ENCODE measurements at places on chromosomes 7 and 10. TPM values are rescaled to one million over a fixed set of nuclear protein-coding genes. Genes with fewer than 3 reads are reported as not detected.

SLC26A5 gene
- 0.19 TPM for polyA plus RNA-seq

CPVL gene
- polyA plus RNA-seq = 31.3 TPM

CALML5 gene
- not detected for polyA plus RNA-seq

OR2A7 gene
- 1.1 TPM for polyA plus RNA-seq

SLC25A40 gene
- polyA plus RNA-seq = 15.4 TPM

DNA sequence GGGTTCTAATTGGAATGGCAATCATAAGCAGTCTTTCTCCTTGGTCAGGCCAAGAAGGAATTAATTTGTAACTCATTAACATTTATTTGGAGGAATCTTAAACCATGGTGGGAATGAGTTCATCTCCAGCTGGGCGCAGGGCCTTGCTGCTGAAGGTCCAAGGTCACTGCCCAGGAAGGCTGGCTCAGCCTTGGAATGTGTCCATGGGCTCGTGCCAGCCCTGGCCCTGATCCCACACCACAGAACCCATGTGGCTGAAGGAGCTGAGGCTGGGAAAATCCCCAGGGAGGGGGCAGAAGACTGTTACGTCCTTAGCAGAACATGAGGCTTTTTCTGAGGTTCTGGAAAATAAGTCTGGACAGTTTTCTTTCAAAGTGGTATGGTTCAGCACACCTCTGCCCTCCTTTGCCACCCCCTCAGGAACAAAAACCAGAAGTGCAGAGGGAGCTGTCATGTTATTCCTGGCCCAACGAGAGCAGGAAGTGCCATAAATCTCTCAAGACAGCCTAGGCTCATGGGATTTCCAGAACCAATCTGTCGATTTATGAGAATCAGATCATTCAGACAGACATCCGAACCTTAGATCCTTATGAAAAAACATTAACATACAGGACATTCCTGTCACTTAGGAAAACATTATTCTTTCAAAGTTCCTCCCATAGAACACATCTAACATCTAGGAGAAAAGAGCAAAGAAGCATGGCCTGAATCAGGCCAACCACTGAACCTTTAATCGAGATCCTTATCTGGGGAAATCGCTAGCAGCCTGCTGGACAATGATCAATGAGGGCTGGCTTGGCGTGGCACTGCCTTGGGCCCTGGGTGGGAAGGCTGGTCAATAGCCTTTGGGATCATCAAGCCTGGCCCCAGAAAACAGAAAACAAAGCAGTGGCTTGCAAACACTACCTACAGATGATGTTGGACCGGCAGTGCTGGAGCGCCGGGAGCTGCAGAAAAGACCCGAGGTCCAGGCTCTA, 134.3 kb downstream of the TAX1BP1 start:
- peak; percentile 12 for DNase-seq

GRCh38 chr10:98971464-98971863, 264.2 kb downstream of the HPSE2 start:
- no peak for DNase-seq

DNA sequence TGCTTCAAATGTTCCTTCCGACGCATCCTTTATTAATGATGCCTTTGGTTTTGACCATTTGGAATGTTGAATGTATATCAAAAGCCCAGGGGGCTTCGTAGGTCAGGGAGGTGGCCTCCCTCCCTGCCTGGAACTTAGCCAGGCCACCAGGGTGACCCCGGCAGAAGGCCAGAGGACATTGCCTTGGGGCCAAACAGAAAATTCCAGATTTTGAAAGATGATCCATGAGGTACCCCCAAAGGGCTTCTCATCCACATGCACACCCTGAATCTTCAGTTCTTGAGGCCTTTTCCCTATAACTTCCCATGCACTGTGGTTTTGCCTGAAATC, 171.7 kb downstream of the ADAM12 start:
- DNase-seq = no peak

DNA sequence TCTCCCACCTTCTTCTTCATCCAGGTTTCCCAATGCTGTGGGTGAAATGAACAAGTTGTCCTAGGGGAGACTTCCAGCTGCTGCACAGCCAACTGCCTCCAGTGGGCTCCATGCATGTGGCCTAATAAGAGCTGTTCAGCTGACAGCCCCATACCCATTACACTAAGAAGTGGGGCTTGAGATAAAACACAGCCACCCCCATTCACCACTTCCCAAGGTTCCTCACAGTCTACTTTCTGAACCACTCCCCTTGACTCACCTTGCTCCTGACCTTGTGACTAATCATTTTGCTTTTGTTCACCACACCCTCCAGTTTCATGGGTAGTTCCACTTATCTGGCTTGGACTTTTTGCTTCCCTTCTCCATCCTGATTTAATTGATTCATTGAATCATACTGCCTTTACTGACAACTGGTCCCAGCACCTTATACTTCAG, 119.3 kb downstream of the CABCOCO1 start:
- no peak for DNase-seq

GRCh38 chr7:100819586-100819985, 7.7 kb downstream of the EPHB4 start:
- no peak for DNase-seq

DNA sequence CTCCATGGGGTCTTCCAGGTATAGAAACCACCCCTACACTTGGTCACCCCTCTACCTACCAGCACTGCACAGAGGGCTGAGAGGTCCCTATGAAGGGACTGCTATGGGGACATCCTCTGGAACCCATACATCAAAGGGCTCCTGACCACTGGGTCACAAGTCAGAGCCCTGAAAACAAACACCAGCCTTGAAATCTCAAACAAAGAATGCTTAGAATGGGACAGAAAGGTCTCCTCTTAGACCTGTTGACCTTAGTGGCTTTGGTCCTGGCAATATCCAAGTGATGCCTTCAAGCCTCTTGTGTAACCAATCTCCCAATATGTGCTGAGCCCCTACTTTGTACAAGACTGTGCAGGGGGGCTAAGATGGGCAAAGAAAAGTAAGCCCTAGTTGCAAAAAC, 34.6 kb upstream of the DLX6 start:
- DNase-seq = no peak

GRCh38 chr7:53602817-53603418, 567.5 kb downstream of the POM121L12 start:
- no peak for DNase-seq

DNA sequence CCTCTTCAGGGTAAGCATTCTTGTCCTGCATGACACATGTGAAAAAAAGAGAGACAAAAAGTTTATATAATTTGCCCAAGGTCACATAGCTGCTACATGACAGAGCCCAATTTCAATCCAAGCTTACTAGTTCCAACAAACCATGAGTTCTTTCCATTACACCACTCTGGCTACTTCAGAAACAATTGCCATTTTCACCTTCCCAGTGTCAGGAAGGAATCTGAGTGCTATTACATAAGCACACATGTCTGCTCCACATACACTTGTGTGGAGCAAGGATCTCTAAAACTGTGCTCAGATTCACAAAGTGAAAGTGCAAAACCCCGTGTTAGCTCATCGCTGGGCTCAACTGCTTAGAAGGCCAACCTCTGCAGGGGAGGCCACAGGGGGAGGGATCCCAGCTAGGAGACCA, 356.2 kb upstream of the NFE2L3 start:
- peak; percentile 47 for DNase-seq

GRCh38 chr10:86715156-86715795, 41.1 kb upstream of the BMPR1A start:
- no peak for DNase-seq

DNA sequence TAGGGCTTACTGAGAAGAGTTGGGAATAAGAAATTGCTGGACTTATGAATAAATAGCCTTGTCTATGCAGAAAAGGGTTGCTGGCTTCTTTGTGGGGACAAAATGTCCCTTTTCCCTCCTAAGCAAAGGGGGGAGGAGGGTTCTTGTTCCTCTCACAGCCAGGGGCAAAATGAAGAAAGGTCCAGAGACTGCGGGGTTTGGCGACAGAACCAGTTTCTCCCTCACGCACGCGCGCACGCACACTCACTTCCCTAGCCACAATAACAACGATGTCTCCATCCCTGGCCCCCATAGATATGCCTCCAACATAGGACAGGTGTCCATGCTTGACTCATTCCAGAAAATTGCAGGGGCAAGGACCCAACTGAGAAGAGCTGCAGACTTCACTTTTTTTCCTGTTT, 3.3 kb downstream of the ZMIZ1 start:
- no peak for DNase-seq

DNA sequence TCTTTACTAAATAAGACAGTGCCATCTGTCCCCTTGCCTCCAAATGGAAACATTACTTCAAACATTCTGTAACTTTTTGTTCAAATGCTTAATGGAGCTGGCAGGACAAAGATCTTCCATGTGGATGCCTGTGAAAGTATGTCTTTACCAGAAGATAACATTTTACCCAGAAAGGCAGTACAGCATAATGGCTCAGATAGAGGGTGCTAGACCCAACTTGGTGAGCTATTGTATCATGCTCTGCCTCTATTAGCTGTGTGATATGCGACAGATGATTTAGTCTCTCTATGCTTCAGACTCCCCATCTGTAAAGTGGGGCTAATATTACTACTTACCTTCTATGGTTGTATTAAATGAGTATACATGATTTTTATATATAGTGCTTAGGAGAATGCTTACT, 8.8 kb upstream of the SMKR1 start:
- DNase-seq = no peak
